Hematopoietic multipotent progenitor cell (in vitro differentiated cells): ENCODE measurements at places on chromosomes 11 and 22. TPM values are rescaled to one million over a fixed set of nuclear protein-coding genes. Genes with fewer than 3 reads are reported as not detected.
A peak's percentile ranks its signal among the peaks of the same experiment; 100 is the strongest.

GRCh38 chr11:62546929-62547625, 471 bp upstream of the AHNAK start:
- no peak for DNase-seq

DNA sequence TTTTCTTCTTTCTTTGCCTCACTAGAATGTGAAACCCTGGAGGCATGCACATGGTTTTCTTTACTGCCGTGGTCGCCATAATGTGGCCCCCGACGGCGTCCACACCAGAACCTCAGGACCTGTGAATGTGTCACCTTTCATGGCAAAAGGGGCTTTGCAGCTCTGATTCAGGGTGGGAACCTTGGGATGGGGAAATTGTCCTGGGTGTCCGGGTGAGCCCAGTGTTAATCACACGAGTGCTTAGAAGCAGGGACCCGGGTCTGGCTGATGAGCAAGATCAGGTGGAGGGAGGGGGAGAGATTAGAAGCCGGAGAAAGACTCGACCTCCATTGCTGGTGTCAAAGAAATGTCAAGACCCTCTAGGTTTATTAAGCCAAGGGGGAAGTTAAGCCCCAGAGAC, 74.7 kb upstream of the SHISAL1 start:
- no peak for DNase-seq

GRCh38 chr22:21032037-21032867, at the start of gene SLC7A4:
Gene SLC7A4 (minus strand): TSS chr22:21032561. CDS start chr22:21031812, 749 bp downstream.
- DNase-seq, result no peak

- DNase-seq, result no peak
Measured at GRCh38 chr11:86209806-86210657, 34.5 kb upstream of the EED start.

The PANX2 gene
- total RNA-seq, result 6.5 TPM

The MS4A3 gene
- 16.7 TPM for total RNA-seq

GRCh38 chr11:111823131-111823530, 48.2 kb downstream of the ALG9 start:
- DNase-seq, result no peak

The TMPRSS6 gene
- not detected for total RNA-seq

DNA sequence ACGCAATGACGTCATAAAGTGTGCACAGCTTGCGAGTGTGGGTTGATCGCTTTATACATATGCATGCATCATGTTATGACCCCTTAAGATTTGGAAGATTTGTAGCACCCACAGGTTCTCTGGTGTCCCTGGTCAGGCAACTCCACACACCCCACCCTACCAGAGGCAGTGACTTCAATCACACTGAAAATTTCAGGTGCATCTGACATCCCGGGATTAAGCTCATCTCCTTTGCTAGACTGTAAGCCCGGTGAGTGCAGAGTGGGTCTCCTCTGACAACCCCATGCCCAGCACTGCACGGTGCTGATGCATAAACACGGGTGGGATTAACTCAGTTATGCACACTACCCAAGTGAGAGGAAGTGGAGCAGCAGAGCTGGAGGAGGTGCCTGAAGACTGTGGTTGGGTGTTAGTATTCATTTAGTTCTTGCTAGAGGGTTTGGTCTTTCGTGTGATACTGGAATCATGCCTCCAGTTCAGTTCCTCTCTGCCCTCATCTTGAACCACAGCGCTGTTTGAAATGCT, 6.5 kb downstream of the ARSA start:
- DNase-seq, result peak; percentile 36

DNA sequence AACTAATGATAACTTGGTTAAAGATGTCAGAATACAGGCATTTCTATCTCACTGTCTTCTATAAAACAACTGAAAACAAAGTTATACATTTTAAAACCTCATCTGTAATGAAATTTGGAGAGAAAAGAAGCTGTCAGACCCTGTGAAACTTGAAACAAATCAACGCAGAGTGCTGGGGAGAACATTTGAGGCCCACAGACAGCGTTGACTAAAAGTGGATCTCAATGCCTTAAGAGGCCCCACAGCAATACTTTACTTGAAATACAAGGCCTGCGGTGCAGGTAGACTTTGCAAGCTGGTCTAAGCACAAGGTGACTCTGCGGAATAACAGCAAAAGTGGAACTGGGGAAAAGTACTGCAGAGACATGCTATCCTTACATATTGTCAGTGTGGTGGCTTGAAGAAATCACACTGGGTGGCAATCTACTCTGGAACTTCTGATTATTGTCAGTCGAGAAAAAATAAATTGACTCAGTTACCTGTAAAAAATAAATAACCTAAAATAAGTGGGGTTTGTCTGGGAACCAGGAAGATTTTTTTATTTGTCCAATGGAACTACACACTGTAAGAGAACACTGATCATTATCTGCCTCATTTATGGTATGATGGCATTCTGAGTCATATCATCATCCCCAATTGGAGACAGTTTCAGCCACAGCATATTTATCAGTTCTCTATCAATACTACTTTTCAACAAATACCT, 138.9 kb downstream of the LUZP2 start:
- DNase-seq, result no peak

The SAA2 gene
- total RNA-seq, result not detected

DNA sequence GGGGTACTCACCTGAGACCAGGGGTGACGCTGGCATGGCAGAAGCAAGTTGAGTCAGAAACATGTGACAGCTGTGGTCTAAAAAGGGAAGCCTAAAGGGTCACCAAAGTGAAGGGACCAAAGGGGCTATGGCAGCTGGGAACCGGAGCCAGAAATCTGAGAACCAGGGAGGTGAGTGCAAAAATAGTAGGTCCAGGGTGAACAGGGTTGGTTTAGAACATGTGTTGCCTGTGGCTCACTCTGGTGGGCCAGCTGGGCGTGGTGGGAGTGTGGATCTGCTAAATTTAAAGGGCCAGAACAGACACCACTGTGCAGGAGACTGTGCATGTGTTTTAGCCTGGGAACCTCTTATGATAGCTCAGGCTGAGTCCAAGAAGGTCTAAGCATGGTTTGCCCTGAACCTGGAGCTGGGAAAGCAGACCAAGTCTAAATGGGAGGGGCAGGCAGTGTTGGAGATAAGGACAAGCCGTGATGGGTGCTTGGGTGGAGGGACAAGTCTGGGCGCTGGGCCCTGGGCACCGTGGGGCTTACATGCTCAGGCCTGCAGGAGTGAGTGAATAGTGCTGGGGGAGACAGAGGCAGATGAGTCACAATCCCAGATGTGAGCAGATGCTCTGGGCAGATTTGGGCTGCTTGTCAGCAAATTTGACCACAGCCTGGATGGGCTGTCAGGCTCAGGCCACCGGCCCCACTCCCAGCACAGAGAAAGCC, 41.4 kb upstream of the ZBED5 start:
- DNase-seq, result peak; percentile 25

The HPX gene
- total RNA-seq, result 1.6 TPM

GRCh38 chr11:61914471-61915171, 2.7 kb downstream of the RAB3IL1 start:
- no peak for DNase-seq

DNA sequence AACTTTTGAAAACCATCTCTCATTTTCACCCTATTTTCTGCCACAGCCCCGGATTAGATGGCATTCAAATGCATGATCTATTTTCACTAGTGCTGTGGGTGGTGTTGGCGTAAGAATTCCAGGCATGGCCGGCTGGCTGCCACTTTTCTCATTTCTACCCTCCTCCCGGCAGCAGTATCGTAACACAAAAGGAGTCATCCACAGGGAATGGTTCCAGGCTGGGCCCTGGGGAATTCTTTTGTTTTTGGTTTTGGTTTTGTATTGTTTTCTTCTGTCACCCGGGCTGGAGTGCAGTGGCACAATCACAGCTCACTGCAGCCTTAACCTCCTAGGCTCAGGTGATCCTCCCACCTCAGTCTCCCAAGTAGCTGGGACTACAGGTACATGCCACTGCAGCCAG, 13.8 kb downstream of the JAML start:
- no peak for DNase-seq

- DNase-seq, result no peak
Measured at GRCh38 chr11:131327421-131327820, 43.0 kb upstream of the NTM start.

GRCh38 chr11:90803831-90804230, 581.0 kb upstream of the CHORDC1 start:
- no peak for DNase-seq
